ENCODE measurements at places on chromosomes 2 and 18. TPM values are rescaled to one million over a fixed set of nuclear protein-coding genes. Genes with fewer than 3 reads are reported as not detected.
A peak's percentile ranks its signal among the peaks of the same experiment; 100 is the strongest.

The FAM161A gene
- 9.1 TPM for total RNA-seq

The RSAD2 gene
- total RNA-seq = 37.2 TPM

The HTR2B gene
- total RNA-seq = not detected

The ARID5A gene
- 11.7 TPM for total RNA-seq

The HJURP gene
- 58.5 TPM for total RNA-seq

The TNFAIP6 gene
- total RNA-seq = 1.7 TPM

The TRABD2A gene
- total RNA-seq = 0.68 TPM

The NEU4 gene
- total RNA-seq = 0.37 TPM

The GPR35 gene
- total RNA-seq = 49.4 TPM

The CLEC4F gene
- not detected for total RNA-seq

DNA sequence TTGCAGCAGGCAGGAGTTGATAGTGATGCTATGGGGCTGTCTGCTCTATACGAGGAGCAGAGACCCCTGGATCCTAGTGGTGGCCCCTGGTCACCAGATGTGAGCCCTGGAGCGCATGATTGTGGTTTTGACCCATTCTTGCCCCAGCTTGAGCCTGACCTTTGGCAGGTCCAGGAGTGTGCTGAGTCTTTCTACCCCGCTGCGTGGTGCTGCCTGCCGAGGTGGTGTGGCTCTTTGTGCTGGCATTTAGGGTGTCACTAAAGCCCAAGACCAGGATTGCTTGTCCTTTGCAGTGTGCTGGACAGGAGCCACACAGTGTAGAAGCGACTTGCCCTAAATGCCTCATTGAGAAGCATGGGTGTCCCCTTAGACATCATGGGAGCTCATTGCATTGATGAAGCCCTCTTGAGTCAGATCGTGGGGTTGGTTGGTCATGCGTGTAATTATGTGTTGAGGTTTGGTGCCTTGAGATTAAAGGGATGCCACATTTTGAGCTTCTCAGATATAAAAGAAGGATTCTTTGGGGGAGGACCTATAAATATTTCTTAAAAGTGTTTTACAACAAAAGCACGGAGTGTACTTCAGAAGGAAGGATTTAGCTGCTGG, 88.3 kb downstream of the AGAP1 start:
- H3K27ac ChIP-seq = no peak overlapping the region
- H3K36me3 ChIP-seq = no peaks in the 10 kb centered on the region
- H3K4me1 ChIP-seq = peaks cover 9% of the 10 kb centered on the region
- DNase-seq = no peak
- H3K27me3 ChIP-seq = no peaks in the 10 kb centered on the region

DNA sequence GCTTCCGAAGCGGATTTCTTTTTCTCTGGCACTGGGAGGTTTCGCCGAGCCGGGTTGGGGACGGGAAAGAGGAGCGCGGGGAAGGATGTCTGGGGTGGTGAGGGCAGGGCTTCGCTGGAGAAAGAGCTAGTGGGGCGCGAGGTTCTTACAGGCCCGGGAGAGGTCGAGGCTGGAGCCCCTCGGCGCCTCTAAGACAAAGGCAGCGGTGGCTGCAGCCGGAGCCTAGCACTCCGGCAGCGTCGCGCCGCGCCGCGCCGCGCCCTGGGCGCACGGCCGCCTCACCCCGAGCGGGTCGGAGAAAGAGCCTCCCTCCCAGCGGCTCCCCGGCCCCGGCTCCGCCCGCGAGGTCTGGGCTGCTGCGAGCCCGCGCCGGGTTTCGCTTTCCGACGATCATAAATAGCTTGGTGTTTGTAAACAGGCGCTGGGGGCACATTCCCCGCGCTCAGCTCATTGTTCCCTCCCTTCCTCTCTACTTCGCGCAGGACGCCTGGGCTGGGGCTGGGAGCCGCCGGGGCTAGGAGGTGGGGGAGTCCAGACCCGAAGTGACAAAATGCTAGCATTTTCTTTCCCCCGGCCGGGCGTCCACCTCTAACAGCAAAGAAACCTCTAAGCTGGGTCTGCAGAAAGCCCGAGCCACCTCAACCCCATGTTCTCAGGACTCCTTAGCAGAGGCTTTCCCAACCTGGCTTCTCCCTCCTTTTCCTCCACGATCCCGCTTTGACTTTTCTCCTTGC, 813 bp upstream of the MEIS1 start:
- peak overlapping the region; percentile 74 for H3K4me3 ChIP-seq
- peak; percentile 66 for DNase-seq
- peaks cover 19% of the 10 kb centered on the region for H3K4me1 ChIP-seq
- H3K27ac ChIP-seq = peak overlapping the region; percentile 75

GRCh38 chr18:45285251-45285650, 330.0 kb upstream of the SLC14A2 start:
- peaks cover 36% of the 10 kb centered on the region for H3K27me3 ChIP-seq
- H3K27ac ChIP-seq = no peak overlapping the region
- no peaks in the 10 kb centered on the region for H3K36me3 ChIP-seq
- no peak for DNase-seq

DNA sequence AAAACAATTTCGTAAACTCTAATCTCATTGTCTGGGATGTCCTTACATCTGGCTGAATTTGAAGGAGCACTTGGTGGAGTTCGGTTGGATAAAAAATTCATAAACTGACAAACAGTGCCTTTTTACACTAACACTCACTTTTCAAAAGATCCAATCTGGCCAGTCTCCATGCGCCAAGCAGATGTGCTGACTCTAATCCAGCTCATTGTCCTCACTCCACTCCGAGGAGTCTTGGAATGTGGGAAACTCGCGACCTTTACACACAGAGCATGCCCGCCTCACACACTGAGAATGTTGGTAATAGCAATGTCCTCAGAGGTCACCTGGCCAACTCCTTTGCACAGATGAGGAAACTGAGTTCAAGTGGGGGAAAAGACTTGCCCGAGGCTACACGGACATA, 66.8 kb downstream of the XDH start:
- no peaks in the 10 kb centered on the region for H3K27me3 ChIP-seq
- H3K36me3 ChIP-seq = no peaks in the 10 kb centered on the region
- no peak for DNase-seq

GRCh38 chr2:234496055-234496834, 636 bp downstream of the ARL4C start:
- H3K4me3 ChIP-seq = peak overlapping the region; percentile 85
- peak overlapping the region; percentile 74 for H3K27ac ChIP-seq
- H3K36me3 ChIP-seq = peaks cover 44% of the 10 kb centered on the region
- peaks cover 31% of the 10 kb centered on the region for H3K4me1 ChIP-seq

DNA sequence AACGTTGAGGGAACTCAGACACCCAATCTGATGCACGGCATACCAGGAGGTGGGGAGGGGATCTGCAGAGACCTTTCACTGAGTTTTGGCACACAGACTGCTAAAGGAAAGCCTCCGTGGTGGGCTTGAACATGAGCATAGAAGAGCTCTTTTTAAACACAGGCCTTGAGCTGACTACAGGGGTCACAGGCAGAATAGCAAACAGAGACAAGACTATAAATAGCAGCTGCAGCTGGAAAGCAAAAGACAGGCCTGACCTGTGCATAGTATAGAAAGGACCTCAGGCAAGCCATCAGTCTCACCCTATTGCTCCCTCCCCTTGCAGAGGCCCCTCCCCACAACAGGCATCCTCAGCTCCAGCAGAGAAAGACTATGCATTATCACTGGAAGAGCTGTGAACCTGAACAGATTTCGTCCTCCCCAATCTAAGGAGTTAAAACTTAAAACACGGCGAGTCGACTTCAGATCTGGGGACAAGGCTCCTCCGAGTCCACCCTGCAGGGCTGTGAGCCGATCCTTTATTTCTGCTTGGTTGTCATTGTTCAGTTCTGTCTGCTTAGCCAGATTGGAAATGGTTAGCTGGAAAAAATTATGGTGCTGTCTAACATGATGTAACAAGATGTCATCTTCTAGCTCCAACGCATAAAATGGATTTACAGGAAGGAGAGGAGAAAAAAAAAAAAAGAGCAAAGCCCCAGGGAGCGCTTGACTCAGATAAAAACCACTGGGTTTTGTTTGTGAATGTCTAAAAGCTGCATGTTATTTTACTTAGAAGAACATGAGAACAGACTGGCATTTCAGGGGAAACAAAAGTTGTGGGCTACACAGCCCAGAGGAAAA, 25.2 kb upstream of the LCLAT1 start:
- peaks cover 19% of the 10 kb centered on the region for H3K4me1 ChIP-seq
- H3K27ac ChIP-seq = peak overlapping the region; percentile 14
- no peaks in the 10 kb centered on the region for H3K36me3 ChIP-seq
- H3K4me3 ChIP-seq = no peak overlapping the region

- no peaks in the 10 kb centered on the region for H3K4me1 ChIP-seq
- no peak overlapping the region for H3K4me3 ChIP-seq
- H3K36me3 ChIP-seq = no peaks in the 10 kb centered on the region
- peak; percentile 19 for DNase-seq
Observed at GRCh38 chr2:232142049-232142448, 180.5 kb downstream of the DIS3L2 start.

- no peak overlapping the region for H3K27ac ChIP-seq
- H3K4me3 ChIP-seq = no peak overlapping the region
- DNase-seq = no peak
Observed at GRCh38 chr2:42052702-42053481, 5.1 kb downstream of the PKDCC start.

- H3K27ac ChIP-seq = no peak overlapping the region
- peaks cover 14% of the 10 kb centered on the region for H3K4me1 ChIP-seq
- H3K27me3 ChIP-seq = no peaks in the 10 kb centered on the region
- no peak overlapping the region for H3K4me3 ChIP-seq
- no peak for DNase-seq
Observed at GRCh38 chr2:217045700-217046475, 186.0 kb upstream of the TNP1 start.

GRCh38 chr18:33231474-33232317, 208.8 kb downstream of the CCDC178 start:
- H3K36me3 ChIP-seq = no peaks in the 10 kb centered on the region
- peak; percentile 77 for DNase-seq
- H3K4me3 ChIP-seq = no peak overlapping the region
- H3K27ac ChIP-seq = no peak overlapping the region
- H3K27me3 ChIP-seq = no peaks in the 10 kb centered on the region

DNA sequence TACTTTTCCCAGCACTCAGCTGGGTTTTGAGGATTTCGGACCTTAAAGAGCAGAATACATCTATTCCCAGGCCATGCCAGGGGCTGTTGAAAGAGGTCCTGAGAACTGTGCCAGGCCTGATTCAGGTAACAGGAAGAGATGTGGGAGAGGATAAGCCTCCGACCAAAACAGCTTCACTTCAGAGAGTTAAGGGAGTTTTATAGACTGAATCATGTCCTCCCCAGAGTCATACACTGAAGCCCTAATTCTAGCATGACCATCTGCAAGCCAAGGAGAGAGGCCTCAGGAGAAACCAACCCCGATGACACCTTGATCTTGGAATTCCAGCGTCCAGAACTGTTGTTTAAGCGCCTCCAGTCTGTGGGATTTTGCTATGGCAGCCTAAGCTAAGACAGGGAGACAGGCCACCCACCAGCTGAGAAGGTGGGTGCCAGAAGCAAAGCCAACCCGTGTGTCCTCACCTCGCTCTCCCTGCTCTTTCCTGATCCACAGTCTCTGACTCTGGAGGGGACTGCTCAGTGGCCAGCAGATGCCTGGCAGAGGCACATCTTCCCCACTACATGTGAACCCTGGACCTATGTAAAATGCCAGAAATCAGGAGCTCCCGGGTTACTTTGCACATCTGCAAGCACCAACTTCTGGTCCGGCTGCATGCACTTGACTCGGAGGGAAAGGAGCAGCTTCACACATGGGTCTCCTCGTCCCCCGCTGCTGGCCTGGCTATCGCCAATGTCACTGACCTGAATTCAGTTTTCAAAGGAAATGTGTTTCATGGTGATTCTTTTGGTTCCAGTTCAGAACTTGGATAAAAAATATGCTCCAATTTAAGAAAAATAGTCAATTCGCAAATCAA, 116.8 kb upstream of the EPC2 start:
- no peak overlapping the region for H3K4me3 ChIP-seq
- H3K4me1 ChIP-seq = no peaks in the 10 kb centered on the region
- DNase-seq = no peak
- H3K27ac ChIP-seq = no peak overlapping the region
- H3K36me3 ChIP-seq = no peaks in the 10 kb centered on the region

GRCh38 chr2:289362-290089, 1.6 kb upstream of the ALKAL2 start:
- H3K4me1 ChIP-seq = peaks cover 8% of the 10 kb centered on the region
- peak overlapping the region; percentile 68 for H3K4me3 ChIP-seq
- H3K27ac ChIP-seq = no peak overlapping the region
- DNase-seq = peak; percentile 25
- H3K36me3 ChIP-seq = peaks cover 8% of the 10 kb centered on the region

DNA sequence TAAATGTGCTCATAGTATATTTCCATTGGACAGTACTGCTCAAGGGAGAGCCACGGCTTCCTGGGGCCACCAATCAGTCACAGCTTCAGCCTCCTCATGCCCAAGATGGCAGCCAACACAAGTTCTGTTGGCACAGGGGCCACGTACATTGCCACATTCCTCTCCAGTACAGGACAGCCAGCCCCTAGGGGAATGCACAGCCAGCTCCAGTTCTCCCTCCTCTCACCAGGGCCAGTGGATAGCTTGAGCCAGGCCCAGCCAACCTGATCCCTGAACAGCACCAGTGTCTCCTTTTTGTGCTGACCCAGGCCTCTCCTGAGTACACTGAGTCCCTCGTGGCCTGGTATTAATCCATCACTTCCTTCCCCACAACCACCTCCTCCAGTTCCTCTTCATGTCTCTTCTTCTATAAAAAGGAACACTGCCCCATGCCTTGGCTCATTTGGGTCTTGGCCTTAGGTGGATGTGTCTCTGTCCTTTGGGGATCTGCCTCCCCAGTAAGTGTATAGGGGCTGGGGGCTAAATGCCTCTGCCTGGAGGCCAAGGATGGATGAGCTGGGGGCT, 168.7 kb downstream of the TNS1 start:
- H3K27ac ChIP-seq = no peak overlapping the region
- H3K36me3 ChIP-seq = no peaks in the 10 kb centered on the region
- peaks cover 80% of the 10 kb centered on the region for H3K27me3 ChIP-seq
- no peaks in the 10 kb centered on the region for H3K4me1 ChIP-seq
- no peak for DNase-seq
- H3K4me3 ChIP-seq = no peak overlapping the region

DNA sequence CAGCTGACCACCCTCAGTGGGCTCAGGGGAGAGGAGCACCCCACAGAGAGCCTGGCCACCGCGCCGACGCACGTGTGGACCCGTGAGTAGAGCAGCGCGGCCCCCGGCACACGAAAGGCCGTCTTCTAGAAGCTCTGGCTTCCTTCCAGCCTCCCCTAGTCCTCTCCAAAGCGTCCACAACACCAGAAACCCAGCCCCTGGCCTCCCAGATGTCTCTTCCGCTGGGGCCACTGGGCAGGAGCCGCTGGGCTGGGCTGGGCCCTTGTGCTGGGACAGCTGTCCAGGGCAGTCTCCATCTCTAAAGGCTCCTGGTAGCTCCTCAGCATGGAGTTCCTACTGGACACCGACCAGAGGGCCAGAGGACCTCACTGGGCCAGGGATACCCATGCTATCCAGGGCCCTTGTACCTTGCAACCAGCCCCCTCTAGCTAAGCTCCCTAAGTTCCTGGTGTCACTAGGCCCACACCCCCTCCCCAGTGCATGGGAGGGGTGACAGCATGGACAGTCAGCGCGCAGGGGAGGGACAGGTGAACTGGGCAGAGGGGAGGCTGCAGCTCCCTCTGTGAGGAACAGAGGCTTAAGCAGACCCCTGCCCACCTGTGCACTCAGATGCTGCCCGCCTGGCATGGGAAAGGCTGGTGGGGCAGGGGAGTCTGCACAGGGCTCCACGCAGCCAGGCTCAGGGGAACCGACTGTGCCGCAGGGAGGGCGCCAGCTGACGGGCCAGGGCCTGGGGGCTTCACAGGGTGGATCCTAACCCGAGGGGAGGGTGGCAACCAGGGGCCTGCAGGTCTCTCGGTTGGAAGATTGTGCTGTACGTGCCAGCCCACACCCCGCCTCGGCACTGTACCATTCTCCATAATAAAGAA, 32.9 kb downstream of the MTERF4 start:
- H3K36me3 ChIP-seq = peaks cover 12% of the 10 kb centered on the region
- H3K27ac ChIP-seq = no peak overlapping the region
- no peak for DNase-seq

Data from Calu3 (cell line).